Brain microvascular endothelial cell (primary cell): ENCODE measurements at places on chromosomes 5 and 9.

DNA sequence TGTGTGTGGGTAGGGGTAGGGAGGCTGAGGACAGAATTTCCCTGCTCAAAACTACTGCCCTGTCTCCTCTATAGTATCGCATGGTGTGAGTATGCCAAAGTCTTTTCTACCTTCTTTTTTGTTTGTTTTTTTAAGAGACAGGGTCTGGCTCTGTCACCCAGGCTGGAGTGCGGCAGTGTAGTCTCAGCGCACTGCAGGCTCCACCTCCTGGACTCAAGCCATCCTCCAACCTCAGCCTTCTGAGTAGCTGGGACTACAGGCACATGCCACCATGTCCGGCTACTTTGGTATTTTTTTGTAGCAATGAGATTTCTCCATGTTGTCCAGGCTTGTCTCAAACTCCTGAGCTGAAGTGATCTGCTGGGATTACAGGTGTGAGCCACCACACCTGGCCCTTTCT is 2.5 kb downstream of the SRP19 start:
- DNase-seq: peak; percentile 14

GRCh38 chr5:10761933-10762775 is 1.1 kb upstream of the DAP start:
- no peak for DNase-seq

DNA sequence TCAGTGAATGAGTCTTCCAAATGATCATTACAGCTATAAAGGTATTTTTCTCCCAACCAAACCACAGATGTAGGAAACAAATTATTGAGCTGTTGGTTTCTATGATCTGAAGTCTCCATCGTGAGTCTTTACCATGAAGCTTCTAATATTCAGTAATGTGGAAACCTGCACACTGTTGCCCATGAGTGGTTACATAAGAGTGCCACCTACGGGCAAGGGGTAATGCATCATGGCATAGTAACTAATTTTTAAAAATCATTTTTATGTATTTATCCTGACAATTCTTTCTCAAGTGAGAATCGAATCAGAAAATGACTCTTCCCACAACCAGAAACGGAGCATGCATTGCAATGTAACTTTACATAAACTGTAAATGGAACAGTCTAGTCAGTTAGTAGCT is 282.5 kb upstream of the SMARCA2 start:
- DNase-seq: no peak

- no peak for DNase-seq
Measured at GRCh38 chr9:126317513-126317912, 9.1 kb upstream of the MVB12B start.

DNA sequence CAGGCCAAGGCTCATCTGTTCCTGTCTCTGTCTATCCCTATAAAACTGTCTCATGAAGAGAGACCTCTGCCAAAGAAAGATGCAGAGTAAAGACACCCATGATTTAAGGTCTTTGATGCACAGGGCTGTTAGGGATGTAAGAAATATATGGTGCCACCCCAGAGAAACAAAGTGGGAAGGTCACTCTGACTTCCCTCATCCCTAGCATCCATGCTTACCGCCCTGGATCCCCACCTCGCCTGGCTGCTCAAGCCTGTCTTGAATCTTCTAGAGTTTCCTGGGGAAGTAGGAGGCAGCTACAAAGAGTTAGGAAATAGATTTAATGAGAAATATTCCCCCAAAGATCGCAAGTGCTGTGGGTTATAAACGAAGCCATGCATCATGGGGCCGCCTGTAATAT is 349.2 kb downstream of the SLIT3 start:
- DNase-seq: no peak

DNA sequence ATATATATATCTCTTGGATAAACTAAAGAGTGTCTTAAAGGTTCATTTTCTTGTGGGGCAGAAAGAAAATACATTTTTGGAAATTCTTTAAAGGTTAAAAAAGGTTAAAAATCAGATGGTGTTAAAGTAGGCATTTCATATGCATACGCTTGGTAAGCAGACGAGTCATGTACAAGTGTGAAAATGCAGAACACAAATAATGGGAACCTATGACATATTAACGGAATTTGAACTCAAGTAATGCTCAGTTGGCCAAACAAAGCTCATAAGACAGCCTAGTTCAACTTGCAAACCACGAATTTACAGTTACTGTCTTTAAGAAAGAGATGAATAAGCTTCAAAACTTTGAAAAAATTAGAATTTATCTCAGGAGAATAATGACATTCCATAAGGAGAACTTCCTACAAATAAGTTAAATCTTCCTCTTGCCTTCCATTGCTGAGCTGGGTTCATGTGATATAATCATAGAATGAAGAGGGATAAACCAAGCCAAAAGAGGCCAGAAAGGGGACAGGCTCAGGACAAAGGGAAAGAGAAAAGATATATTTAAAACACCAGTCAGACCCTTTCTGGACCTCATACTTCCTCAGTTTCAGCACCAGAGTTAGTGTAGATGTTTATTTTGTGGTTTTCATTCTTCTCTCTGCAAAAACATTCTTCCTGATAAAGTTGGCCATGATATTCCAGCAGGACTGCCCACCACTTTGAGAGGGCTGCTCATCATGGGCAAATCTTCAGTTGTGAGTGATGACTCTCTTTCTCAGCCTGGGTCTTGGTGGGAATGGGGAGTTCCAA is 256.7 kb upstream of the CD180 start:
- DNase-seq: peak; percentile 66

GRCh38 chr9:133331641-133332380 is 4.2 kb downstream of the SURF6 start:
- no peak for DNase-seq

DNA sequence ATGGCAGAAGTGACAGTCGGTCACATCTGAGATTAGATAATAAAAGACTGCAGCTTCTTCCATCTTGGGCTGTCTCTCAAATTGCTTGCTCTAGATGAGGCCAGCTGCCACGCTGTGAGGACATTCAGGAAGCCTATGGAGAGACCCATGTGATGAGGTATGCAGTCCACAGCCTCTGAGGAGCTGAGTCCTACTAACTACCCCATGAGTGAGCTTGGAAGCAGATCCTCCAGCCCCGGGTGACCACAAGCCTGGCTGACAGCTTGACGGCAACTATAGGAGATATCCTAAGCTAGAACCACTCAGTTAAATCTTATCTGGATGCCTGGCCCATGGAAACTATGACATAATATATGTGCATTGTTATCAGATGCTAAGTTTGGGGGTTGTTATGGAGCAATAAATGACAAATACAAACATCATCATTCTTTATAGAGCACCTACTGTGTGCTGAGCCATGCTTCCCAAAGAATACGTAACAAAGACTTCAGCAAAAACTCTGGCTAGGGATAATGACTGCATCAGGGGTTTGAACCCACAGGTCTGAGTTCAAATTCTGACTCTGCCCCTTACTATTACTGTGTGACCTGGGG is 26.7 kb downstream of the KCNV2 start:
- DNase-seq: no peak
